ENCODE measurements at places on chromosomes 5 and 9. TPM values are rescaled to one million over a fixed set of nuclear protein-coding genes. Genes with fewer than 3 reads are reported as not detected.

DDX4 gene
- total RNA-seq: not detected

BTNL8 gene
- not detected for total RNA-seq

DNA sequence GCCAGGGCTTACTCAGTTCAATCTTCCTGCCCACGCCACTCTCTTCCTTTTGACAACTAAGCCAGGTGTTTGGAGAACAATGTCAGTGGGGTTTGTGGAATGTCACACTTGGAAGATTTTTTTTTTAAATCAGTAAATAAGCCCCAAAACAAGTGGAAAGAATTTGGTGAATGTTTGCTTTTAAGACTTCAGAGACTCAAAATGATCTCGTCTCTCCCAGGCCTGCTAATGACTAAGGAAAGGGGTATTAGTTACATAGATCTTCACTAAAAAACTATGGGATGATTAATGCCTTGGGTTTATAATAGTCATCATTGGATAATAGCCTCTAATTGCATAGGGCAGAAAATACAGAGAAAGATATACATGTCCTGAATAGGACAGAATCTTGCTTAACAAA is 166.4 kb downstream of the DMRT2 start:
- H3K27ac ChIP-seq: no peak overlapping the region
- H3K4me3 ChIP-seq: no peak overlapping the region
- H3K36me3 ChIP-seq: no peaks in the 10 kb centered on the region
- DNase-seq: no peak
- H3K4me1 ChIP-seq: no peaks in the 10 kb centered on the region
- H3K27me3 ChIP-seq: peaks cover 4% of the 10 kb centered on the region

DNA sequence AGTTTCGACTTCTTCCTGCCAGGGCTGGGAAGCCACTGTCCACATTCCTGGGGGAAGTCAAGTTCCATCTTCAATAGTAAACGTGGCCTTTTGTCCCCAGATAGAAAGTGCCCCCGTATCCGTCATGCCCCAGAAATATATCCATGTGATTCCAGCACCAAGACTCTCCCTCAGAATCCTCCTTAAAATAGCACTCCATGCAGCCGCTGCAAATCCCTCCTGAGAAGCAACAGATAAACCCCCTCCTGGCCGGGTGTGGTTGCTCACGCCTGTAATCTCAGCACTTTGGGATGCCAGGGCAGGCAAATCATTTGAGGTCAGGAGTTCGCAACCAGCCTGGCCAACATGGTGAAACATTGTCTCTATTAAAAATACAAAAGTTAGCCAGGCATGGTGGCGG is 126.1 kb downstream of the OLFM1 start:
- no peaks in the 10 kb centered on the region for H3K27me3 ChIP-seq
- no peak overlapping the region for H3K4me3 ChIP-seq
- H3K36me3 ChIP-seq: no peaks in the 10 kb centered on the region
- DNase-seq: no peak
- H3K27ac ChIP-seq: no peak overlapping the region

DNA sequence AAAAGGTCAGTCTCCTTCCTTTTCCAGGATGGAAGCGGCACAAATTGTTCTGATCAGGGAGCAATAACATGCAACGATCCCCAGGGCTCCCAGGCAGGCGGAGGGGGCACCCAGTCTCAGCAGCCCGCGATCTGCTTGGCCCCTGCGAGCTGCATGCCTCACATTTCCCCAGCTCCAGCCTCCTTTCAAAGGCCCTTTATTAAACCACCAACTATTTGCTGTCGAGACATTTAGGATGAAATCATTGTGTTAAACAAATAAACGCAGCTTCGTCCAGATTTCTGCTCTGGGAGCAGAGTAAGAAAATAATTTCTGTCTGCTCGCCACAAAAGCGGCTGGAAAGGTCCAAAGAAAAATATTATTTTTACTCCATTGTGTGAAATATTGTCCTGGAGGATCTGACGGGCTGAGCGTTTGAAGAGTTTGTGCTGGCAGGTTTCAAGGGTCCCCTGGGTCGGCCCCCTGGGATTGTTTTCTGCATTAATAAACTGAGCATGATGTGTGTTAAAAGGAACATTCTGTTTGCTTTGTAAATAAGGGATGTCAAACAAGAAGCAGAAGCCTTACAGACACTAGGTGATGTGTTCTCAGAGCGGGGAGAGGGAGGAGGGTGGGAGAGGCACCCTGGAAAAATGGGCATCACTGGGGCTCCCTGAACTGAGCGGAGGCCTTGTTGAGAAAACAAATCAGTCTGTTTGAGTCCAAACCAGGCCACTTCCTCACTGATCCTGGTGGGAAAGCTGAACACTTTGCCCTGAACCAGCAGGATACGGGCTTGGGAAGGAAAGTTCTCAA is 110.1 kb downstream of the FOXD1 start:
- no peak overlapping the region for H3K4me3 ChIP-seq
- no peaks in the 10 kb centered on the region for H3K36me3 ChIP-seq
- no peaks in the 10 kb centered on the region for H3K27me3 ChIP-seq
- no peak overlapping the region for H3K27ac ChIP-seq
- H3K4me1 ChIP-seq: no peaks in the 10 kb centered on the region

DNA sequence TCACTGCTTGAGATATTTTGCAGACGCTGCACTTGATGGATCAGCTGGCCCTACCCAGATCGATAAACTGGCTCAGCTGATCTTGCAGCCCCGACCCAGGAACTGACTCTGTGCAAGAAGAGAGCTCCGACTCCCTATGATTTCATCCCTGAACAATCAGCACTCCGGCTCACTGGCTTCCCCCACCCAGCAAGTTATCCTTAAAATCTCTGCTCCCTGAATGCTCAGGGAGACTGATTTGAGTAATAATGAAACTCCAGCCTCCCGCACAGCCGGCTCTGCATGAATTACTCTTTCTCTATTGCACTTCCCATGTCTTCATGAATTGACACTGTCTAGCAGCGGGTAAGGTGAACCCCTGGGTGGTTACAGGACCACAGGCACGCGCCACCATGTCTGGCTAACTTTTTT is 16.9 kb upstream of the NANS start:
- DNase-seq: no peak
- H3K36me3 ChIP-seq: no peaks in the 10 kb centered on the region
- peaks cover 5% of the 10 kb centered on the region for H3K4me1 ChIP-seq
- H3K4me3 ChIP-seq: no peak overlapping the region

DNA sequence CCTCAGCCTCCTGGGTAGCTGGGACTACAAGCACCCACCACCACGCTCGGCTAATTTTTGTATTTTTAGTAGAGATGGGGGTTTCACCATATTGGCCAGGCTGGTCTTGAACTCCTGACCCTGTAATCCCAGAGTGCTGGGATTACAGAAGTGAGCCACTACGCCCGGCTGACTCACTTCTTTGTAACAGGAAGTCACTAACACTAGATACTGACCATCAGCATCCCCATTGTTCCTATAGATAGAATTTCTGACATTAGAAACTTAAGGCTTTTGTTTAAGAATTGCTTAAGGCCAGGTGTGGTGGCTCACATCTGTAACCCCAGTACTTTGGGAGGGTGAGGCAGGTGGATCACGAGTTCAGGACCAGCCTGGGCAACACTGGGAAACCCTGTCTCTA is 42.2 kb downstream of the LEAP2 start:
- no peak for DNase-seq
- peaks cover 19% of the 10 kb centered on the region for H3K36me3 ChIP-seq
- no peaks in the 10 kb centered on the region for H3K4me1 ChIP-seq
- no peak overlapping the region for H3K27ac ChIP-seq
- H3K4me3 ChIP-seq: no peak overlapping the region

DNA sequence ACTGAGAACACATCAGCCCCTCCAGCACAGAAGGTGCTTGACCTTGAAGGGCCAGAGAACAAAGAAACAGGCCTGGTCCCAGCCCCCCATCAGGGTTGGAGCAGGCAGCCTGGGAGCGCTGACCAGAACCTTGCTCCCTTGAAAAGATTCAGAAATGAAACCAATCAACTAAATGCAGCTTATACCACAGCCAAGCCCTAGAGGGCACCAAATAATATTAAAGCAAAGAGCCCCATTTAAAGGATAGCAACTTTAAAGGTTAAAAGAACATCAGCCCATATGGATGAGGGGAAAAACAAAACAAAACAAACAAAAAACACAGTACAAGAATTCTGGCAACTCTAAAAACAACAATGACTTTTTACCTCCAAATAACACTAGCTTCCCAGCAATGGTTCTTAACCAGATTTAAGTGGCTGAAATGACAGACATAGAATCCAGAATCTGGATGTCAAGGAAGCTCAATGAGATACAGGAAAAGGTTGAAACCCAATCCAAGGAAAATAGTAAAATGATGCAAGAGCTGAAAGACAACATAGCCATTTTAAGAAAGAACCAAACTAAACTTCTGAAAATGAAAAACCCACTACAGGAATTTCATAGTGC is 471.9 kb downstream of the MTRR start:
- no peak overlapping the region for H3K4me3 ChIP-seq
- no peaks in the 10 kb centered on the region for H3K36me3 ChIP-seq
- no peaks in the 10 kb centered on the region for H3K27me3 ChIP-seq
- no peaks in the 10 kb centered on the region for H3K4me1 ChIP-seq

- H3K36me3 ChIP-seq: no peaks in the 10 kb centered on the region
- no peak overlapping the region for H3K27ac ChIP-seq
- no peaks in the 10 kb centered on the region for H3K4me1 ChIP-seq
- no peak overlapping the region for H3K4me3 ChIP-seq
Observed at GRCh38 chr5:108531367-108532128, 149.7 kb upstream of the FBXL17 start.

Data from CD4-positive, alpha-beta memory T cell (primary cell).